ENCODE measurements at places on chromosomes 1 and 21. TPM values are rescaled to one million over a fixed set of nuclear protein-coding genes. Genes with fewer than 3 reads are reported as not detected.

Gene OR2T33
- not detected for total RNA-seq

Gene TMOD4
- 0.26 TPM for total RNA-seq

Gene KCNT2
- 2.3 TPM for total RNA-seq

Gene FAM3B
- total RNA-seq = not detected

Gene ADARB1
- total RNA-seq = 69.6 TPM

Gene CASQ2
- total RNA-seq = 2.1 TPM

Gene PCP4L1
- total RNA-seq = not detected

Gene KCNAB2
- total RNA-seq = 1.5 TPM

Gene SMIM12
- total RNA-seq = 23.3 TPM

Gene UTS2
- total RNA-seq = not detected

DNA sequence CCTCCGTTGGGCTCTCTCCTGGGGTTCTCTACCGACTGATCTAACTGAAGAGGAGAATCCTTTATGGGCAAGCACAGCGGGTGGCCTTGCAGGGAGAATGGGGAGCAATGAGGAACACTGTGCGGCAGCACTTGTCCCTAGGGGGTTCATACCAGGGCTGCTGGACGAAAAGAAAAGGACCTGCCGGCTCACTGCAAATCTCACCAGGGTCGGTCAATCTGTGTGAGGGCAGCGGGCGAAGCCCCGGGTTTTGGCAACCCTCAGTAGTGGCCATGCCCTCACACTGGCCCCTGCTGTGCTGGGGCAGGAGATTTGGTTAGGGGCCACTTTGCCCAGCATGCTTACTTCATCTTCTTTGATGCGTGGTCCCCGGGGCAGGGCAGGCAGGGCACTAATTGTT, 5.9 kb downstream of the LHX9 start:
- no peak for DNase-seq
- no peaks in the 10 kb centered on the region for H3K4me1 ChIP-seq

GRCh38 chr1:155761736-155762405, 73.0 kb downstream of the DAP3 start:
- H3K4me3 ChIP-seq = no peak overlapping the region
- no peaks in the 10 kb centered on the region for H3K36me3 ChIP-seq
- no peak overlapping the region for H3K27ac ChIP-seq
- no peaks in the 10 kb centered on the region for H3K4me1 ChIP-seq
- H3K27me3 ChIP-seq = no peaks in the 10 kb centered on the region

DNA sequence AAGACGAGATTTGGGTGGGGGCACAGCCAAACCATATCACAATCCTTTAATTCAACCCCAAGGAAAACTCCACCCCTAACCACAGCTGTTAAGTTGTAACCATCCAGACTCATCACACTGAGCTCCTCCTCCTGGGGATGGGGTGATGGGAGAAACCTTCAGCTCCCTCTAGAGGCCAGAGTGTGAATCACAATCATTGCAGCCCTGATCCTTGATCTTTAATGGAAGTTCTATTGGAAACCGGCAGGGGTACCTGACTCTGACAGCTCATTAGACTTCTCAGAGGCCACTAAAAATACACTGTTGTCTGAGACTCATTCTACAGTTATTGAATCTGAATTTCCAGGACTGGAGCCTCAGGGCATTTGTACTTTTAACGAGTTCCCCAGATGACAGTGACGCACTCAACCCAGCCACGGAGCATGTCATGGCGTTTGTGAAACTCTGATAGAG, 127.2 kb downstream of the IGSF21 start:
- no peaks in the 10 kb centered on the region for H3K4me1 ChIP-seq
- H3K27me3 ChIP-seq = no peaks in the 10 kb centered on the region
- no peak overlapping the region for H3K27ac ChIP-seq
- no peak for DNase-seq
- H3K4me3 ChIP-seq = no peak overlapping the region

DNA sequence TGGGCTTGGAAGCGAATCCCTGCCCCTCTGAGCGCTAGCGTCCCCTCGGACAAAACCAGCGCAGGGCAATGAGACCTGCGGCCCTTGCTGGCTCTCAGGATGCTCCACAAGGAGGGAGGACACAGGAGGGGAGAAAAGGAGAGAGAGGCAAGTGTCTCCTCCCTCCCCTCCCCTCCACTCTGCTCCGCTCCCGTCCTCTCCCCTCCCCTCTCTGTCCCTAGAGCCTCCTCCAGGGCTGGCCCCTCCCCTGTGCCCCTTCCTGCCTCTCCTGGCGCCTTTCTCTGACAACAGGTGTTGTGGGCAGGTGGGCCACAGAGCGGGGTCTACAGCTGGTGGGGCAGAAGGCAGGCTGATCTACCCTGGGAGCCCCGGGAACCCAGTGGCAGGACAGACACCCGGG, 35.2 kb downstream of the TP73 start:
- no peak for DNase-seq
- H3K27me3 ChIP-seq = peaks cover 4% of the 10 kb centered on the region
- H3K27ac ChIP-seq = no peak overlapping the region
- no peak overlapping the region for H3K4me3 ChIP-seq
- no peaks in the 10 kb centered on the region for H3K4me1 ChIP-seq

DNA sequence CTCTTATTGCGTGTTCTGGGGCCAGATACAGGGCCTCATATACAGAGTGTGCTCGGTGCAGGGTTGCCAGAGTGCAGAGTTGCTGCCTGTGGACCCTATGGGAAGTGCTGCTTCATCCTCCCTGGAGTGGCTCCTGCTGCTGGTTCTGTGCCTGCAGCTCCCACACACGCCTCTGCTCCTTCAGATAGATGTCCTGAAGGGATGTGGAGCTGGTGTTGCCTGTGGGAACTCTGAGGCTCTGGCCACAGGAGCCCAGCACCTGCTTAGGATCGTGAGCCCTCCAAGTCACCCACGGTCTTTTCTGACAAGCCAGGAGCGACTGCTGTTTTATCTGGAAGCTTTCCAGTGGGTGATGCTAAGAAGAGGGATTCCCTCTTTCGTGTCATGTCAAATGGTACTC, 120.5 kb downstream of the CAMTA1 start:
- no peaks in the 10 kb centered on the region for H3K27me3 ChIP-seq
- no peak for DNase-seq
- no peaks in the 10 kb centered on the region for H3K4me1 ChIP-seq

GRCh38 chr1:47576758-47577115, 138.9 kb downstream of the FOXD2 start:
- no peaks in the 10 kb centered on the region for H3K4me1 ChIP-seq
- H3K4me3 ChIP-seq = no peak overlapping the region
- H3K27me3 ChIP-seq = no peaks in the 10 kb centered on the region
- no peaks in the 10 kb centered on the region for H3K36me3 ChIP-seq

DNA sequence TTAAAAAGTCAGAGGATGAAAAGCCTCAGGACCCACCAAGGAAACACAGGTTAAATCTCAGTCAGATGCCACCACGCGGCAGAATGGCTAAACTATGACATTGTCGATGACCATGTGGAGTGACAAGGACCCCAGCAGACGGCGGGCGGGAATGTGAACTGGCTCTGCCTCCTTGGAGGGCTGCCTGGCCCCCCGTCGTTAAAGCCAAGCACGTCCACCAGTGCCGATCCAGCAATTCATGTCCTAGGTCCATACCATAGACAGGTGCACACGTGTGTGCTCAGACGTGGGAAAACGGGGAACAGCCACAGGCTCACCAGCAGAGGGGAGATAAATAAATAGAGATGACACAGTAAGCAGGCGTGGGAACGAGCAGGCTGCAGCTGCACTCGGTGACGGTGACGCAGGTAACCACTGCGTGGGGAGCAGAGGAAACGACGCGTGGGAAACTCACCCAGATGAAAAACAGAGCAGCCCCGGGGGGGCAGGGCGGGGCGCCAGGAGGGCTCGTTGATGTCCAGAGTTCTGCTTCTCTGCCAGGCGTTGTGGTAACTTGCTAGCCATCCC, 28.3 kb upstream of the PCBP3 start:
- no peaks in the 10 kb centered on the region for H3K27me3 ChIP-seq
- no peak for DNase-seq
- no peaks in the 10 kb centered on the region for H3K4me1 ChIP-seq
- H3K4me3 ChIP-seq = no peak overlapping the region
- H3K27ac ChIP-seq = no peak overlapping the region
- no peaks in the 10 kb centered on the region for H3K36me3 ChIP-seq

DNA sequence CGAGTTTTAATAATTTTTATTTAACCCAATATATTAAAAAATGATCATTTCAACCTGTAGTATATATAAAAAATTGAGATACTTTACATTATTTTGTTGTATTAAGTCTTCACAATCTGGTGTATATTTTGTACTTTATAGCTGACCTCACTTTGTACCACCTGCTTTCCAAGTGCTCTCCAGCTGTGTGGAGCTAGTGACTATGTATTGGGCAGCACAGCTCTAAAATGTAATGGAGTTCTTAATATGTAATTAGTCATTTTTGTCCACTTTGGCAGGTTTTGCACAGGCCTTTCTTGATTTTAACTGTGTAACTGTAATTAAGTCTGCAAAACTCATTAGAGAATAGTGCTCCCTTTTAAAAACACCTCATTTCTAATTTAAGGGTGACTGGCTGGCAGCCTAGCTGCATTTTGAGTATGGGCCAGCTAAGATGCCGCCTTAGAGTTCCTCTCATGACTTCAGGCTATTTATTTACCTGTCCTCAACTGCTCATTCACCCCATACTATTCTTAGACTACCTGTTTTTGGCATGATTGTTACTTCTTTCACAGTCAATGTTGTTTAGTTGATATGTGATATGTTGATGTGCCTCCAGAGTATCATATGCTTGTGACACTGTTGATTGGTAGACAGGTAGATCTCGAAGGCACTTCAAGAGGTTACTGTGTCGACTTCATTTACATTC, 43.2 kb downstream of the ZYG11B start:
- H3K4me1 ChIP-seq = no peaks in the 10 kb centered on the region
- no peak for DNase-seq
- no peaks in the 10 kb centered on the region for H3K36me3 ChIP-seq
- H3K27me3 ChIP-seq = no peaks in the 10 kb centered on the region
- H3K27ac ChIP-seq = no peak overlapping the region

DNA sequence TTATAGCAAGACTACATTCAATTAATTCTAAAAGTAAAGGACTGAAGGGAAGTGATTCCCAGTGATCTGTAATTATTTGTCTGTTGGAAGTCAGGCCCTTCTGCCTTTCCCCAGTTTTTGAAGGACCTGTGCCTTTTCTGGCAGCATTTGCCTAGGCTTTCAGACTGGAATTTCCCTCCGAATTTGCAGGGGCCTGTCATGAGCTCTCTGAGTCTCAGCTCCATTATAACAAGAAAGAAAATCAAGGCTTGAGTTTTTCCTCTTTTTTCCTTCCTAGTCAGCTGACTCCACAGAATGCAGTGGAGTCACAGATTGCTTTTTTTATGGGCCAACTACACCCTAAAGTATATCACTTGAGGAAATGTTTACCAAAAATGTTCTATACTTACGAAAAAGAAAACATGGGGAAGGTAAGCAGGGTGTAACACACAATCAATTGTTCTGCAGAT, 1.1 kb downstream of the NR5A2 start:
- H3K4me3 ChIP-seq = no peak overlapping the region
- no peaks in the 10 kb centered on the region for H3K4me1 ChIP-seq
- H3K27me3 ChIP-seq = peaks cover 21% of the 10 kb centered on the region
- H3K36me3 ChIP-seq = no peaks in the 10 kb centered on the region
- DNase-seq = no peak

GRCh38 chr1:214632091-214632490, 29.1 kb downstream of the CENPF start:
- H3K27me3 ChIP-seq = no peaks in the 10 kb centered on the region
- H3K4me3 ChIP-seq = no peak overlapping the region
- no peaks in the 10 kb centered on the region for H3K36me3 ChIP-seq
- H3K27ac ChIP-seq = no peak overlapping the region
- no peak for DNase-seq
- H3K4me1 ChIP-seq = no peaks in the 10 kb centered on the region

GRCh38 chr1:37945743-37946702, 830 bp downstream of the INPP5B start:
- DNase-seq = peak; percentile 68
- H3K4me3 ChIP-seq = peak overlapping the region; percentile 76
- no peaks in the 10 kb centered on the region for H3K36me3 ChIP-seq
- H3K4me1 ChIP-seq = no peaks in the 10 kb centered on the region
- H3K27ac ChIP-seq = peak overlapping the region; percentile 87

DNA sequence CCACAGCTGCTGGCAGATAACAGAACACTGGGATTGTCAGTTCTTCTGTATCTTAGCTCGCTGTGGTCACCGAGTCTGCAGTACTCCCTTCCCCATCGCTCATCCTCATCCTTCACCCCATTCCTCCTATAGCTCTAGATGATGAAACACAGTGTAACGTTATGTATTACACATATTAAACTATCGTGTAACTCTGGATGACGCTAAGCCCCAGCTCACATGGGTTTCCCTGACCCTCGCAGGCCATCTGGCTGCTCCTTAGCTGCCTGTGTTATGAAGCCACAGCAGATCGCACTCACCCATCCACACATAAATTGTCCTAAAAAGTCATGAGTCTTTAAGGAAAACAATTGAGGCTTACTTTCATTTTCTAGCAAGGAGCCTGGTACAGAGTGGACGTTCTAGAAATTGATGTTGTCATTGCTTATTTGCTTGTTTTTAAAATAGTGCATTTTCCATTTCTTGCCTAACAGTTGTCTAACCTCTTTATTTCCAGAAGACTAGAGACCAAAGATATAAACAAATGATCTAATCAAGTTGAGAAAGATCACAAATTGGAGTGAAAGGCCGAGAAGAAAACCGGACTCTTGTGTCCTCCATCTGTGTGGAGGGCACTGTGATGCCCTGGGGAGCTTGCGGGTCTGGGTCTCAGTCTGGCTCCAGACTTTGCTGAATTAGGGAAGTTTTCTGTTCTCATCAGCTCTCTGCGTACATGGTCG, 24.3 kb upstream of the PCP4 start:
- no peak overlapping the region for H3K4me3 ChIP-seq
- H3K36me3 ChIP-seq = no peaks in the 10 kb centered on the region
- H3K27ac ChIP-seq = no peak overlapping the region
- no peaks in the 10 kb centered on the region for H3K4me1 ChIP-seq

- H3K4me3 ChIP-seq = no peak overlapping the region
- H3K4me1 ChIP-seq = no peaks in the 10 kb centered on the region
- H3K36me3 ChIP-seq = no peaks in the 10 kb centered on the region
- no peaks in the 10 kb centered on the region for H3K27me3 ChIP-seq
Measured at GRCh38 chr1:223137455-223138085, 5.5 kb downstream of the TLR5 start.

DNA sequence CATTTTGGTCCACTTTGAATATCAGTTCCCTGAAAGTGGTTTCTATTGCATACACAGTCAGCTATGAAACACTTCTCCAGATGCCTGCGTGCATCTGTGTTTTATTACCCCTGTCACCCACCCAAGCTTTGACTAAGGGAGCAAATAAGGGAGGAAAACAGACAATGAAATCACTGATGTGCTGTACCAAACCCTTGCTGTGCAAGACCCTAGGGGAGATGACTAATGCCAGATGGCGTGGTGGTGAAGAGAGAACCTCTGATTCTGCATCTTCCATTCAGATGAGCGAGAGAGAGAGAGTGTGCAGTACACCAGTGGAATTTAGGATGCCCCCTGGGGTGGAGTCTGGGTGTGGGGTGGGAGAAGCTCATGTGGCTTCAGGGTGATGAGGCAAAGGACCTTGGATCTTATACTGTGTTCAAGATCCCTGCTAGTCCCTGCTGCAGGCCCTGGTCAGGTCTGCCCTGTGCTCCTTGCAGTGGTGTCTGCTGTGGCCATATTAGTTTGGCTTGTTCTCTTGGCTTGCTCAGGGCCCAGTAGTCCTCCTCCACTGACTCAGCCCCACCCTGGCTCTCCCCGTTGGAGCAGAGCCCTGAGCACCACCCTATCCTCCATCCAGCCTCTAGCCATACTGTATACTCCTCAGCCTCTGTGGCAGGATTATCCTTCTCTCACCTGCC, 18.5 kb downstream of the CLCA1 start:
- no peaks in the 10 kb centered on the region for H3K36me3 ChIP-seq
- peak; percentile 77 for DNase-seq

All from uterus (tissue), 4 donors.